GM10248 (cell line): ENCODE measurements at places on chromosomes 5 and 9.

- no peak for DNase-seq
Measured at GRCh38 chr5:18605186-18605585, 970.9 kb downstream of the TAF11L14 start.

DNA sequence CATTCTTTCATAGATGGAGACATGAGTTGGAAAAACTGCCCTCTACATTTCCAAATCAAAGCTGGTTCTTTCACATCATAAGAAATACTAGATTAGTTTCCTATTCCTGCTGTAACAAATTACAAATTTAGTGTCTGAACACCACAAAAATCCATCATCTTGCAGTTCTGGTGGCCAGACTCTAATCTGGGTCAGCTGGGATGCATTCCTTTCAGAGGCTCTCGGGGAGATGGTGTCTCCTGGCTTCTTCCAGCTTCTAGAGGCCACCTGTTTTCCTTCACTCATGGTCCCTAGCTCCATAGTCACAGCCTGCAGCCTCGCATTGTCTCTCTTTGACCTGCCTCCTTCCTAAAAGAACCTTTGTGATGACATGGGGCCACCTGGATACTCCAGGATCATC, 65.2 kb downstream of the RETREG1 start:
- no peak for DNase-seq

DNA sequence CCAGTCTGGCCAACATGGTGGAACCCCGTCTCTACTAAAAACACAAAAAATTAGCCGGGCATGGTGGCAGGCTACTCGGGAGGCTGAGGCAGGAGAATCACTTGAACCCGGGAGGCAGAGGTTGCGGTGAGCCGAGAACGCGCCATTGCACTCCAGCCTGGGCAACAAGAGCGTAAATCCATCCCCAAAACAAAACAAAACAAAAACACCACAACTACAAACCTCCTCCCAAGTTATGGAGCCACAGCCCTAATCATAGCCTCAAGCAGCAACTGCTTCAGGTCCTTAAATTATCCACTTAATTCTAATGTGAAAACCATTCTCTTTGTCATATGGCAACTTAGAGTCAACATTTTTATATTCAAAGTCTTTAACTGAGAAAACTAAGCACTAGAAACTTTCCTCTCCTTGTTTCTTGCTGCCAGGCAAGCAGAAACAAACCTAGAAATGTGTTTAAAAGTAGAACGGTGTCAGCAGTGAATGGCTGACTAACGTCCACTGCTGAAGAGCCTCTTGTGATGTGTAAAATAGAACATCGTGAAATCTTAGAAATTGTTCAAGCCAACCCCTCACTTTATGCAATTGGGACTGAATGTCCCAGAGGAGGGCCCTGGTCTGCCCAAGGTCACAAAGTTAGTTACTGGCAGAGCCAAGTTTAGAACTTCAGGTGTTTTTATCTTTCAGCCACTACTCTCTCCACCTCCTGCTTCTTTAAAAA, 5.7 kb downstream of the TMEM245 start:
- no peak for DNase-seq

GRCh38 chr9:125431741-125432271, 170.2 kb downstream of the GAPVD1 start:
- no peak for DNase-seq

GRCh38 chr9:2228132-2228531, 213.0 kb downstream of the SMARCA2 start:
- DNase-seq: no peak

DNA sequence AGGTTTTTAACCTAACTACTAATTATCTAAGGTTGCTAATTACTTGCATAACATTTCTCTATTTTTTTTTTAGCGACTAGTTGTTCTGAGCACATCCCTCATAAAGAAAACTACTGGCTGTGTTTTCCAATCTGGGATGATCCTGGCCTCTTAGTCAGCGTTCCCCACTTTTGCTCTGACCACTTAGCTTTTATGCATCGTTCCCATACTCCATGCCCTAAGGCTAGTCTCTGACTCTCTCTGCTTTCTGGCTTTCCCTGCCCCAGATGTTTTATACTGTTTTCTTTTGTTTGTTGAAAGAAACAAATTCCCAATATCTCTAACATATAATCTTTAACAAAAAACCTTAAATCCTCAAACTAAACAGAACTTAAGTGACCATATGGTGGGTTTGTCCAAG, 217.9 kb downstream of the SPATA31D1 start:
- no peak for DNase-seq

GRCh38 chr9:18542837-18543405, 69.0 kb downstream of the ADAMTSL1 start:
- no peak for DNase-seq

DNA sequence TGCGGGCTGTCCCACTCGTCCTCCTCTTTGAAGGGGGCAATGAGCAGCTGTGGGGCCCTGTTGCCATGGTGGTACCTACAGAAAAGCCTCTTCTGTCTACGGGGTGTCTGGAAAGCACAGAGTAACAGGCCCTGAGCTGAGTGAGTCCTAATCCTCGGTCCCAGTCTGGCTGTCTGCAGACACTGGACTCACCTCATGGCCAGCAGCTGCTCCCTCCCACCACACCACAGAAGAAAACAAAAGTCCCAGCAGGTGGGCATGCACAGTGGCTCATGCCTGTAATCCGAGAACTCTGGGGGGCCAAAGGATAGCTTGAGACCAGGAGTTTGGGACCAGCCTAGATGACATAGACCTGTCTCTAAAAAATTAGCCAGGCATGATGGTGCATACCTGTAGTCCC, 19.9 kb downstream of the P4HA2 start:
- DNase-seq: no peak

- DNase-seq: no peak
Measured at GRCh38 chr5:171715551-171715950, 70.1 kb upstream of the SMIM23 start.

- DNase-seq: no peak
Measured at GRCh38 chr9:115668521-115668920, 485.1 kb upstream of the PAPPA start.

DNA sequence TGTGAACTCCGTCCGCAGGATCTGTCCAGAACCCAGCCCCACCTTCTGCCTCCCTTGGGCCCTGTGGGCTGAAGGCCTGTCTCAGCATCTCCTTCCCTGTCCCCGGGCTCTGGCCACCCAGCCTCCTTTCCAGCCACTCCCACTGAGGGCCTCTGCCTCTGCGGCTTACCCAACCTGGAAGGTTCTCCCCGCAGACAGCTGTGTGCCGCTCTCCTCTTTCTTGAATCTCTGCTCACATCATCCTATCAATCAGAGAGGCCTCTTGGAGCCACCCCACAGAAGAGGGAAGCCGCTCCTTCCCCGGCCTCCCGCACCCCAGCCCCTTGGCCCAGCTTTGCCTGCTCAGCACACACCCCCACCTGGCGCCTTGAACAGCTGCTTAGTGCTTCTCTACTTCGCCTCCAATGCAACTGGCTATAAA, 81.5 kb upstream of the UNC5A start:
- no peak for DNase-seq

DNA sequence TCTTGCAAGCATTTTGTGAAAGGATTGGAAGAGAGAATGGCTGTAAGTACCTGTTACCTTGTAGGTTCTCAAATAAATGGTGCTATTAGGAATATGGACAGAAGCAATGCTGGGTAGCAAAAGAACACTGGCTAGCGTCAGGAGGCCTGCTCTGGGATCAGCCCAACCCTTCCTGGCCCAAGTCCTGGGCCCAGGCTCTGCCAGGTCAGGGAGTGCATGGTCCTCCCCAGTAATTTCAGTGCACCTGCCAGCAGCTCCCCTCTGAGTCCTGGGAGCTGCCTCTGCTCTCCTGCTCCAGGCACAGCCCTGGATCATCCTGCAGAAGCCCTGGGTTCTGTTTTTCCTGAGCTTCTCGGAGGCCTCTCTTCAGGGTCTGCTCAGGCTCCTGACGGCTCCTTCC, 89.5 kb upstream of the ARAP3 start:
- DNase-seq: no peak

GRCh38 chr5:57302643-57303042, 128.8 kb downstream of the GPBP1 start:
- no peak for DNase-seq

- no peak for DNase-seq
Measured at GRCh38 chr9:131960311-131960710, 119.4 kb downstream of the MED27 start.

DNA sequence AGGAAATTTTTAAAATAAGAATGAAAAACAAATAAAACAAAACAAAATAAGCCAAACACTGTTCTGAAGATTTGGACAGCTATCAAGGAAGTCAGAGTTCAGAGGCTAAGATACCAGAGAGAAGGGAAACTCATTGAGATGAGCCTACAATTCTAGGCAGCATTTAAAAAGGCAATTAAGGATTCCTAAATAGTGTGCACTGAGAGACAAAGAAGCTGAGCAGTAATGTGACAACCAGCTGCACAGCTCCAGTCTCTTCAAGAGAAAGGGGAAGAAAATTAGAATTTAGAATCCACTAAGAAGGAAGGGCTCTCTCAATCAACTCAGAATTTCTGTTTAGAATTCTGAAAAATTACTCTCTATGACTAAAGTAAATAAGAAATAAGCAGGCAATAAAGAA, 246.7 kb upstream of the COX7C start:
- DNase-seq: no peak

DNA sequence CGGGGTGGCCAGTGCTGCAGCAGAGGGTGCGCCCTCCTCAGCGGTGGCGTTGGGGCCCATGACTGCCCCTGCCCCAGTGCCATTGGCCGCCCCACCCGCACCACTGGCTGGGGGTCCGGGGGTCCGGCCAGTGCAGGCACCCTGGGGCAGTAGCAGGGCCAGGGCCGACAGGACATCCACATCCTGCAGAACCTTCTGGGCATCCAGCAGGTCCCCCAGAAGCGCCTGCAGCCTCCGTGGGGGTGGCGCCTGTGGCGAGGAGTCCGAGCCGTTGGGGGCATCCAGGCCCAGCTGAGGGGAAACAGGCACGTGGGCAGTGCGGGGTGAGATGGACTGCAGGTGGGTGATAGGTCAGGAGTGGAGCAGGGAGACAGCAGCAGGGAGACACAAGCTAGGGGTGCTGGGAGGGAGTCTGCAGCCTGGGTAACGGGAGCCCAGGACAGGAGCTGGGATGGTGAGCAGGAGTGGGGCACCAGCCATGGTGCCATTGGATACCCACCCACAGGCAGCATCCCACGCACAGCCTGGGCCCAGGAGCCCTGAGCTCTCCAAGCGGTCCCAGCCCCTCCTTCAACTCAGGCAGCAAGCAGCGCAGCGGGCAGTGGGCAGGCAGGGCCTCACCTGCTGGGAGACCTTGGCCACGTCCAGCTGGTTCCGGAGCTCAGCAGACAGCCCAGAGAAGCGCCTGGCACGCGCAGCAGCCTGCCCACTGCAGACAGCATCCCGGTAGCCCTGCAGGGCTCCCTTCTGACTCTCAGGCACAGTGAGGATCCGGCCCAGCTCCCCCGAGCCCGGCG, 7.1 kb downstream of the ABCA2 start:
- no peak for DNase-seq
